ENCODE measurements at places on chromosomes 5 and 9.

DNA sequence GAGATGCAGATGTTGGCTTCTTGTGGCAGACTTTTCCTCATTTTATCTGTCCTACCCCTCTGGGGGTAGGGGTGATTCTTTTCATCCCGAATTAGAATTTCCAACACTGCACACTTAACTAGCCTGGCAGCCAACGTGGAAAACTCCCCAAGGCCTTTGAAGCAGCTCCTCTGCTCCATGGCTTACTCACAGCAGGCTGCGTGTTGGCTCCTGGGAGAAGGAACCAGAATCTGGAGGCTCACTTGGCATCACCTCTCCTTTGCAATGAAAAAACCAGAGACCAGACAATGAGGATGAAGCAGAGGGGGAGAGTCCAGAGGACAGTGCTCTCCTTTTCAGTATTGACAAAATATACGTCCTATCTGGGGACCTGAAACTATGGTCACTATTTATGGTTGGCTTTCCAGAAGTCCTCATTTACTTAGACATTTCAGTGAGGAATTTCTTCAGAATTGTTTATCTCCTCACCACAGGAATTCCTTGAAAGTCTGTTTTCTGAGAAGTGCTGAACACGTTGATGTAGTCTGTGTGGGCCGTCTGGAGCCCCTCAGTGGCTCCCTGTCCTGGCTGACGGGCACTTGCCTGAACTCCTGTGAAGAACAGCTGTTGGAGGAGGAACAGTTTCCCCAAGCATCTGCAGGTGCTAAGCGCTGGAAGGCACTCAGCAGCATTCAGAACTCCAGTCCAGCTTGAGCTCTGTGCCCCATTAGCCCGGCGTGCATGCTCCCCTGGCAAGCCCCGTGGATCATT, 231.3 kb downstream of the RFK start:
- DNase-seq = no peak

GRCh38 chr9:99253134-99253533, 31.1 kb downstream of the SEC61B start:
- no peak for DNase-seq

- no peak for DNase-seq
These were observed 168.6 kb downstream of the PRELID2 start for GRCh38 chr5:145666591-145666990.

GRCh38 chr5:38953426-38954012, 107.7 kb downstream of the OSMR start:
- no peak for DNase-seq

DNA sequence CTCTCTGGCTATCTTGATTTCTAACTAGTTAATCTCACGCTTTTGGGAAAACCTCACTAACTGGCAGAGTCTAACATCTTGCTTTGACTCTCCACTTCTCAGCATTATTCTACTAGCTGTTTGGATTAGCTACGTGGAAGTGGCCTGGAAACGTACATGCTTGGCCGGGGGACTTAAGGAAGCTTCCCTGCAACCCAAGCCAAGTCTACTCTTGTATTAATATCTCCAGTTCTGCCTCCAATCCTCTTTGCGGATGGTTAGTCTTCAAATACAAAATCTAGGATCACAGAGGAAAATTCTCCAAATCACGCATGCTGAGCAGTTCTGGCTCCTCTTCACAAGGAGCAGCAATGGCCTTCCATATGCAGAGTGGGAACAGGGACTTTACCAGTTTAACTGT, 51.8 kb upstream of the RETREG1 start:
- no peak for DNase-seq

GRCh38 chr5:36585701-36586100, 20.7 kb upstream of the SLC1A3 start:
- no peak for DNase-seq

DNA sequence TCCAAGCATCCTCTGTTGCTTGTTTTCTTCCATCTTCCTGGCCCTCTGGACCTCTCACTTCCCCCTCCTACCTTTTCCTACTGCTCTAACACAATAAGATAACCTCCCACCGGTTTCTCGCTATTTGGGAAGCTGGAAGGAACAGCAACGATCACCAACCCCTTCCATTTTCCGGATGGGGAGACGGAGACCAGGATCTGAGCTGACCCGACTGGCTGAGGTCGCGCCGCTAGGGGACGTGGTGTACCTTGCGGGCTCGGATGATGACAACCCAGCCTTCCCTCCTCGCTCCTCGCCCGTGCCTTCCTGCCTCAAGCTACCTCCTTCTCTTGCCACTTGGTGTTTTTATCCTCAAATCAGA, 1.9 kb downstream of the LPAR1 start:
- no peak for DNase-seq

GRCh38 chr9:131348631-131349521, 45.0 kb upstream of the PRRC2B start:
- DNase-seq = no peak

GRCh38 chr9:127868278-127868902, 9.1 kb downstream of the AK1 start:
- no peak for DNase-seq

DNA sequence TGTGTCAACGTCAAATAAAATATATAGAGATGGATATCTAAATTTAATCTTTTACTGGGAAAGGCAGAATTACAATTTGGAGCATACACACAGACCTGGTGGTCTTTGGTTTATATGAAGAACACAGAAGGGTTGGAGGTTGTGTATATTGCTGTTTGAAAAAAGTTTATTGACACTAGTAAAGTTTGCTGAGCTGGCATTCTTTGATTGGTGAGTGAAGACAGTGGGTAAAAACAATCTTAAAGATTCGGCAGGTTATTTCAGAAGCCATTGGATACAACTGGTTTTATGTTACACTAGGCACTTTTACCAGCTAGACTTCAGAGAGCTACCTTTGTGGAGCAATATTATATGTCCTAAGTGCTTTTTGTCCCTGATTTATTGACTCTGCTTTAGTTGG, 27.2 kb downstream of the IZUMO3 start:
- no peak for DNase-seq

DNA sequence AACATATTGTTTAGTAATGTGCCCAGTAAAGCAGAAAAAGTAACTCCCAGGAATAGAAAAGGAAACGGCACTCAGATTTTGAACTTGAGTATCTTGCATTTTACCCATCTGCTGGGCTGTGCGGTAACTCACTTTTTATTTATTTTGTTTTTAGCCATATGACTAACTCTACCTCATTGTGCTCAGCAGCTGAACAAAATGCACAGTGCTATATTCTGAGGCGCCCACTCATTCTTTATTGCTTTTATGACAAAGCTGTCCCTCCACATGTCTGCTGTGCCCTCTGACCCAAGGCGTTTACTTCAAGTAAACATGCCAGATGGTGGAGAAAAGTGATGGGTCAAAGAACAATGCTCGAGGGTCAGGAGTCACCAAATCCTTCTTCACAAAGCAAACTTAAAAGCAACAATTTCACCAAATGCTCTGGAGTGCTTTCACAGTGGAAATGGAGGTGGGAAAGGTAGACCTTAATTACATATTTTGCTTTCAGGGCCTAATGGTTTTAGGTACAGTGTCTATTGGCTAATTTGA, 215.2 kb upstream of the ELAVL2 start:
- no peak for DNase-seq

GRCh38 chr5:91170266-91170665, 212.9 kb downstream of the ARRDC3 start:
- no peak for DNase-seq

GRCh38 chr5:138275895-138276294, 1.5 kb upstream of the GFRA3 start:
- no peak for DNase-seq

GRCh38 chr9:16202914-16203728, 650.3 kb downstream of the CCDC171 start:
- no peak for DNase-seq

- no peak for DNase-seq
These were observed 119.7 kb upstream of the TARS1 start for GRCh38 chr5:33321026-33321425.

DNA sequence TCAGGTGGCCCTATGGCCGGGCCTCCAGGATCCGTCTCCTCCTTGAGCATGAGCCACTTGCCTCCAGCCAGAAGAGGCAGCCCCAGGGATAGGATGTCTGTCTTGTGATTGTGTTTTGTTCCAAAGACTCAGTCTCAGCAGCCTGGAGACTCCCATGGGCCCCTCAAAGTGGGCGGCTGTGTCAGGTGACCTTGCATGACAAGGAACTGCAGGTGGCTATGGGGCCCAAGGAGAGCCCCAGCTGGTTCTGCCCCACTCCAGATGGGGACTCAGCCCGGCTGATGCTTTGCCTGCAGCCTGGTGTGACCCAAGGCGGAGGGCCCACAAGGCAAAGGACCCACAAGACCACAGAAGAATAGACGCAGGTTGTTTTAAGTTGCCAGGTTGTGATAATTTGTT, 284.3 kb upstream of the IRX4 start:
- no peak for DNase-seq

- no peak for DNase-seq
These were observed 29.5 kb upstream of the TRIM14 start for GRCh38 chr9:98148486-98148885.

- DNase-seq = no peak
These were observed 28.1 kb upstream of the POU4F3 start for GRCh38 chr5:146310540-146310939.

- no peak for DNase-seq
These were observed 41.3 kb downstream of the TMEM174 start for GRCh38 chr5:73214306-73214705.

DNA sequence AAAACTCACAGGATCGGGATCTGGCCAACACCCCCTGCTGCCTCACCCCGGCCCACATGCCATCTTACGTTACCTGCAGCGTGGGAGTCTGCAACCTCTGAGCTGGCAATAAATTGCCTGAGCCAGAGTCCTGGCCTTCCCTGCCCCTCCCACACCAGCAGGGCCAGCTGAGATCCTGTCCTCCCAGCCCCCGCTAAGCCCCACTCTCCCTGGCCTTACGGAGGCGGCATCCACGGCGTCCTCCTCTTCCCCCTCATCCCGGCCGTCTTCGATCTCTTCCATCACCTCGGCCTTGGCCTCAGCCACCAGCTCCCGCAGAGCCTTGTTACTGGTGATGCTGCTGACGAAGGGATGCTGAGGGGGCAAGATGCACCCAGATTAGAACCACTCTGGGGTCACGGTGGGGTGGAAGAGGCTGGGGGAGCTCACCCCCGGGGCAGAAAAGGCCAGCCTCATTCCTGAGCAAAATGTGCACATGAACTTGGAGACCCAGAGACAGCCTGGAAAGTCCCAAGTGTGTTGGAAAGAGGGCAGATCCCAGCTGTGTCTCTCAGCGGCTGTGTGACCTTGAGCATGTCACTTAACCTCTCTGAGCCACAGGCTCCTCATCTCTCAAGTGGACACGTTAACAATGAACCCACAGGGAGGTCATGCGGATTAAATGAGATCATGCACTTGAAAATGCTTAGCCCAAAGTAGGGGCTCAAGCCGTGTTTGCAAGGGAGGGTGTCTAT, 89.9 kb upstream of the FBXW11 start:
- no peak for DNase-seq

DNA sequence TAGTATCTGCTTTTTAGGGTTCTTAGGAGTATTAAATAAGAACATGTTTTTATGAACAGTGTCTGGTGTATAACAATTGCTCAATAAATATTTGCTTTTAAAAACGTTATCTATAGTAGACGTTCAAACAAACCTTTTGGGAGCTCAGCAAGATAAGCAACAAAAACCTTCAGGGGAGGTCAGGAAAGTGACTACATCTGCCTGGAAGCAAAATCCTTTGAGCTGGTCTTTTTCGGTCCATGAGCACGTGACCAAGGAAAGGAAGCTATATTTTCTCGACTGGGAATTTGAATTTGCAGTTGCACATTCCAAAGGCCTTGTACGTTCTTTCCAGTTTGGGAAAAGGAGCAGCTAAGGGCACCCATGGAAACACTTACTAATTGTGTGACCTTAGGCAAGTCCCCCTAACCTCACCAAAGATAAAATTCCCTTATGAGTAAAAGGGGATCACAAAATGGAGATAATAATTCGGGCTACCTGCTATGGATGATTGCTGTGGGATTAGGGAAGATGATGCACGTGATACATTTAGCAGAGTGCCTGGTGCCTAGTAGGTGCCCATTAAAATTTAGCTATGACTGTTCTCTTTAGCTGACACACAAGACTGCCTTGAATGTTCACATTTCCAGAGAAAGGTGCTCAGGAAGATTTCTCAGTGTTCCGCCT, 45.4 kb downstream of the PTTG1 start:
- no peak for DNase-seq

GRCh38 chr5:168807287-168807686, 228.1 kb upstream of the PANK3 start:
- no peak for DNase-seq

DNA sequence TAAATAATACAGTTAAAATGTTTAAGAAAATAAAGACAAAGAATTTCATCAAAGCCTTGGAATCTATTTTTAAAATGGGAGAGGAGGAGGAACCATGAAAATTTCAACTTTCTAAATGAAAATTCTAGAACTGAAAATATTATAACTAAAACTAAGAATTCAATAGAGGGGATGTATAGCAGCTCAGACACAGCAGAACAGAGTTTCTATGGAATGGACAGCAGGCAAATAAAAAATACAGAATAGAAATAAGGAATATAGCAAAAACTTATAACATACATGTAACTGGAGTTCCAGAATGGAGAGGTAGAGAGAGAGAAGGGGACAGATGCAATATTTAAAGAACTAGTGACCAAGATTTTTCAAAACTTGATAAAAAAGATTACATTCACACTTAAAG, 1.4 kb upstream of the RANBP17 start:
- DNase-seq = no peak

GRCh38 chr9:89395931-89396710, 77.8 kb downstream of the SECISBP2 start:
- no peak for DNase-seq

DNA sequence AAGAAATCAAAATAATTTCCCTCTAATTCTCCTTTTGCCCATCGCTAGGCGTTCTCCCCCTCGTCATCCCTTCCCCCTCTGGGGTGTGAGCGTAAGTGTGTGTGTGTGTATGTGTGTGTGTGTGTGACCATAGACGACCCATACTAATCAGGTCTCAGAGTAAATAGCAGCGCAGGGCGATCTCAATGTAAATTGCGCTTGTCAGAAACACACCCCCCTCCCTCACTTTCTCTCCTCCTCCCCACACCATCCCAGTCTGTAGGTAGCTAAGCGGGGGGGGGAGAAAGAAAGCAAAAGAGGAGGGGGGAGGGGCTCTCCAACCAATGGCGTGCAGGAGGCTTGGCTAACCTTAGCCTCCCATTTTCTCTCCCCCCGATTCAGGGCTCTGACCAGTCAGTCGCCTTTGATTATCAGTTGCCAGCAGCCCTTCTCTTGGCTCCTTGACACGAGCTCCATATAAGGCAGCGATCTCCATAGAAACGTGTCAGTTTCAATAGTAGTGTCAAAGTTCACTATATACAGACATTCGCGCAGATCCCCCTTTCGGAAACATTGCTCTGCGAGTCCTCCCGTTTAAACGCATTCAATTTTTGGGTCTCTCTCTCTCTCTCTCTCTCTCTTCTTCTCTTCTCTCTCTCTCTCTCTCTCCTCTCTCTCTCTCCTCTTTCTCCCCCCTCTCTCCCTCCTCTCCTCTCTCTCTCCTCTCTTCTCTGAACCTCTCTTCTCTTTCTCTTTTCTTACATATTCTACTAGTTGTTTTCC, at the start of gene NR2F1:
NR2F1 (plus strand) TSS at position 546 of the 762 bp plus-strand sequence. CDS start 1,802 bp downstream, outside the sequence.
- DNase-seq = peak; percentile 91

- DNase-seq = no peak
These were observed 74.3 kb downstream of the NIPBL start for GRCh38 chr5:36950586-36951457.

All from KBM-7 (cell line).